ENCODE measurements at places on chromosomes 5 and 9. TPM values are rescaled to one million over a fixed set of nuclear protein-coding genes. Genes with fewer than 3 reads are reported as not detected.

DNA sequence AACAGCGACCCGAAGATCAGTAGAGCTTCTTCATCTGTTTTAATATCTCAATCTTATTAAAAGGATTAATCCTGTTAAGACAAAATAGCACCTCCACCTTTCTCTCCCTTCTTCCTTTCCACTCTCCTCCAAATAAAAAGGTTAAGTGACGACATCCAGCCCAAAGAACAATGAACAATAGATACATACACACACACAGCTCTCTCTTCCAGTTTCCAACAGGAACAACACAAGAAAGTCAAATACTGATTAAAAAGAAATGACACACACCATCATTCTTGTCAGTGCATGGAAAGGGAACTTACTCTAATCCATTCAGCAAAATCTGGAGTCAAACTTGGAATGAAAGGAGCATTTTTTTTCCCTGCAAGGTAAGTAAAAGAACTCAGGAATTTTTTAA lies 2.8 kb downstream of the ARL15 start:
- H3K4me1 ChIP-seq, result peaks cover 20% of the 10 kb centered on the region
- no peaks in the 10 kb centered on the region for H3K36me3 ChIP-seq
- no peak for DNase-seq
- no peak overlapping the region for H3K4me3 ChIP-seq
- no peak overlapping the region for H3K27ac ChIP-seq

DNA sequence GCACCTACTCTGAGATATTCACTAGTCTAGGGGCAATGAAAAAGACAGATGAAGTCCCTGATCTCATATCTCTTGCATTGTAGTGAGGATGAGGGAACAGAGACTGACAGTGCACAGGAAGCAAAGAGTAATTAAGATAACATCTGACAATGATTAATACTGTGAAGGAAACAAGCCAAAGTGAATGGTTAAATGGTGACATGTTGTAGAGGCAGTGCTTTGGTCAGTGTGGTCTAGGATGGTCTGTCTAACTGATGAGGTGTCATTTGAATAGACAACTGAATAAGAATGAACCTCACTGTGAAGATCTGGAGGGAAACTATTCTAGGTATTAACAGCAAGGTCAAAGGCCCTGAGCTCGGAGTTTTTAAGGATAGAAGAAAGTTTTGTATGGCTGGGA lies 333.3 kb upstream of the GRIA1 start:
- no peak for DNase-seq
- no peaks in the 10 kb centered on the region for H3K36me3 ChIP-seq
- H3K27ac ChIP-seq, result no peak overlapping the region
- H3K4me1 ChIP-seq, result no peaks in the 10 kb centered on the region
- no peak overlapping the region for H3K4me3 ChIP-seq
- H3K27me3 ChIP-seq, result no peaks in the 10 kb centered on the region

- no peak overlapping the region for H3K27ac ChIP-seq
- no peaks in the 10 kb centered on the region for H3K36me3 ChIP-seq
- no peak overlapping the region for H3K4me3 ChIP-seq
- no peak for DNase-seq
Observed at GRCh38 chr5:132230871-132231270, 3.2 kb upstream of the P4HA2 start.

DNA sequence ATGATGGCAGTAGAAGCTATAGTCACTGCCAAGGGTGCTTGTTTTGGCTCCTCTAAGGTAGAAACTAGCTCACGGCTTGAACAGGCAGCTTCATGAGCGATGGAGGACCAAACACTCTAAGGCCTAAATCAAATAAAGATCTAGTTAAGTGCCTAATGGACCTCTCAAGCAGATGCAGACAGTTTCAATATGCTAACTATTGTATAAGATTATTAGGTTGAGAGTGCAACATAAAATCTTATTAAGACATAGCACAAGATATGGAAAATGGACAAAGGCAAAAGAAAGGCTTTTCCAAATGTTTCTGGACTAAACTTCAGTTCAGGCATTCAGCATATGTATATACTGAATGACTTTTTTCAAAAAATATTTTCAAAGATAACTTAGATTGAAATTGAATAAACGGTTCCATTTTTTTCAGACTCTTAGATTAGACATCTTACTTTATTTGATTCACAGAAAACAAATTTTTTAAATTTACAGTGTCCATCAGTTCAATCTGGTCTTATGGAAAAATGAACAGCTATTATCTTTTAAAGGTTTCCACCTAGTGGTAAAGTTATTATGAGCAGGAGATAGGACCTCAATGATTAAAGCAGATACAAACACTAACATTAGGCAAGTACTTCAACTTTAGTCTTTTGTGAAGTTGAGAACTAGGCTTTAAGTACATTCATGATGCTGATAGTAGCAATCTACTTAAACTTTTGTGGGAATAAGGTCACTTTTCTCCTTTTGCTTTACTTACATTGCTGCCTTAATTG lies 1167.7 kb downstream of the MAT2B start:
- no peaks in the 10 kb centered on the region for H3K27me3 ChIP-seq
- no peak overlapping the region for H3K27ac ChIP-seq
- no peak overlapping the region for H3K4me3 ChIP-seq
- no peak for DNase-seq
- H3K4me1 ChIP-seq, result no peaks in the 10 kb centered on the region
- H3K36me3 ChIP-seq, result no peaks in the 10 kb centered on the region

GRCh38 chr5:87097664-87098063 lies 170.0 kb upstream of the RASA1 start:
- no peaks in the 10 kb centered on the region for H3K36me3 ChIP-seq
- H3K27me3 ChIP-seq, result no peaks in the 10 kb centered on the region
- no peaks in the 10 kb centered on the region for H3K4me1 ChIP-seq
- DNase-seq, result no peak
- no peak overlapping the region for H3K27ac ChIP-seq
- no peak overlapping the region for H3K4me3 ChIP-seq

GRCh38 chr5:1278656-1279442 lies 16.0 kb downstream of the TERT start:
- H3K4me1 ChIP-seq, result peaks cover 23% of the 10 kb centered on the region
- no peaks in the 10 kb centered on the region for H3K27me3 ChIP-seq
- peaks cover 52% of the 10 kb centered on the region for H3K36me3 ChIP-seq
- no peak overlapping the region for H3K4me3 ChIP-seq
- DNase-seq, result no peak

The CCDC192 gene
- 0.09 TPM for total RNA-seq

The ECSCR gene
- total RNA-seq, result 8.7 TPM

The TMEM215 gene
- total RNA-seq, result not detected

- no peak overlapping the region for H3K27ac ChIP-seq
- H3K4me3 ChIP-seq, result no peak overlapping the region
- DNase-seq, result no peak
- no peaks in the 10 kb centered on the region for H3K27me3 ChIP-seq
- H3K36me3 ChIP-seq, result no peaks in the 10 kb centered on the region
- no peaks in the 10 kb centered on the region for H3K4me1 ChIP-seq
Observed at GRCh38 chr5:37787742-37788141, 52.1 kb downstream of the GDNF start.

GRCh38 chr5:127441799-127442484 lies 75.5 kb upstream of the PRRC1 start:
- DNase-seq, result no peak
- H3K36me3 ChIP-seq, result no peaks in the 10 kb centered on the region
- no peaks in the 10 kb centered on the region for H3K27me3 ChIP-seq
- no peak overlapping the region for H3K27ac ChIP-seq

The SLC6A19 gene
- total RNA-seq, result 0.09 TPM

DNA sequence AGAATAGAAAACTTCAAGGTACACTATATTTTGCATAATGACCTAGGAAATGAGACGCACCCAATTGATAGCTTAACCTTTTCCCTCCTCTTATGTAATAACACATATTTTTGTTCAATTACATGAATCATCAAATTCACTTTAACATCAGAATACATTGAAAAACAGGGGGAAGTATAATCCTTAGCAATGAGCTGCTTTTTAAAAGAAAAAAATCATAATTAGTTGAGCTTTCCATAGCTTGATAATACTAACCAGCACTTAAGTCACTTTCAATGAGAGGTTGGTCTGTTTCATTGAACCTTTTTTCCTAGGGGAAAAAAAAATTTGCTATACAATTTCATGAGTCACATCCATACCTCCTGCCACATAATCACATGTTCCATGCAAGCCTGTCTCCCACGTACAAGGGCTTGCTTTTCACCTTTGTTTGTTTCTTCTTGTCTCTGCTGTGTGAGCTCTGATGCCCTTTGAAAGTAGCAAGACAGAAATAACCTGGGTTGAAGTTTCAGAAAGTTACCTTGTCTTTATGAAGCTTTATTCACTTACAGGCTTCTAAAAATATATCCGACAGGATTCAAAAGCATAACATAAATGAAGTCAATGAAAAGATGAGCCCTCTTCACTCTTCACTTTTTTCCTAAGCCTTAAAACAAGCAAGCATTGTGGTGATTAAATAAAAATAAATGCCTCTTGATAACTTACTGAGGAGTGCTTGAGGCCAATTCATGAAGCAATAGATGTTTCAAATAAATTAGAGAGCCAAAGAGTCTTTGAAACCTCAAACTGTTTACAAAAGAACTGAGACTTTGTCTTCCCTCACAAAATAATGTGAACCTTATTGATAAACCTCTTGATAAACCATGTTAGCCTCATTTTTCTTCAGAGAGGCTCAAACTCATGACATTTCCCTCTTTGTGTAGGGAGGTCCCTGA lies 108.5 kb downstream of the FEM1C start:
- DNase-seq, result no peak
- H3K4me1 ChIP-seq, result no peaks in the 10 kb centered on the region
- no peaks in the 10 kb centered on the region for H3K27me3 ChIP-seq
- H3K27ac ChIP-seq, result no peak overlapping the region
- H3K4me3 ChIP-seq, result no peak overlapping the region

GRCh38 chr5:59766427-59767210 lies 126.9 kb downstream of the PDE4D start:
- H3K4me1 ChIP-seq, result peaks cover 10% of the 10 kb centered on the region
- no peak overlapping the region for H3K27ac ChIP-seq
- H3K36me3 ChIP-seq, result no peaks in the 10 kb centered on the region
- no peak for DNase-seq
- no peaks in the 10 kb centered on the region for H3K27me3 ChIP-seq

All from thymus (tissue), 14 donors.